Adrenal gland (tissue), 19 donors: ENCODE measurements at places on chromosomes 7 and 10.

GRCh38 chr7:118420888-118421287 lies 196.4 kb downstream of the ANKRD7 start:
- DNase-seq = no peak
- no peaks in the 10 kb centered on the region for H3K36me3 ChIP-seq
- no peak overlapping the region for H3K27ac ChIP-seq
- H3K4me1 ChIP-seq = no peaks in the 10 kb centered on the region
- no peaks in the 10 kb centered on the region for H3K27me3 ChIP-seq
- no peak overlapping the region for H3K4me3 ChIP-seq

DNA sequence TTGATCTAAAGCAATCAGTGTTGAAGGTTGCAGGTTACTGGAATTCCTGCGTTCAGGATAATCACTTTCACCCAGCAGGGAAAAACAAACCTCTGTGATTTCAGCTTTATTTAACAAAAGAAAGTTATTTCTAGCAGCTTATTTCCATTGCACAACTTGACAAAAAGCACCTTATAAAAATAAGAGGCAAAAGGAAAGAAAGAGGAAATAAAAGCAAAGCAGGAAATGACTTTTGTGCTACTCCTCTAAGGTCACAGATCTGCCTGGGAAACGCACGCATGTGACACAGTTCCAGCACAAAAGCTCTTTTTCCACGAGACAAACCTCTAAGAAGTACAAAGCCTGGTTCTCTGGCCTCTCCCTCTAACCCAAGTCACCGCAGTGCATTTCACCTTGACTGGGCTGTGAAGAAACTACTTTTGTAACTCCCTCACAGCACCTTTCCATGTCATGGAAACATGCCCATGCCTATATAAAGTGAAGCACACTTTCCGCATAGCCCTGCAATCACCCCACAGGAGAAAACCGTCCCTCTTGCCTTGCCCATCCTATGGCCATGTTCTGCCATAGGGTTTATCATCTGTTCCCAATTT lies 870 bp downstream of the ANK3 start:
- H3K36me3 ChIP-seq = no peaks in the 10 kb centered on the region
- H3K27ac ChIP-seq = no peak overlapping the region
- no peak for DNase-seq
- H3K4me1 ChIP-seq = peaks cover 9% of the 10 kb centered on the region
- H3K4me3 ChIP-seq = no peak overlapping the region
- H3K27me3 ChIP-seq = no peaks in the 10 kb centered on the region

DNA sequence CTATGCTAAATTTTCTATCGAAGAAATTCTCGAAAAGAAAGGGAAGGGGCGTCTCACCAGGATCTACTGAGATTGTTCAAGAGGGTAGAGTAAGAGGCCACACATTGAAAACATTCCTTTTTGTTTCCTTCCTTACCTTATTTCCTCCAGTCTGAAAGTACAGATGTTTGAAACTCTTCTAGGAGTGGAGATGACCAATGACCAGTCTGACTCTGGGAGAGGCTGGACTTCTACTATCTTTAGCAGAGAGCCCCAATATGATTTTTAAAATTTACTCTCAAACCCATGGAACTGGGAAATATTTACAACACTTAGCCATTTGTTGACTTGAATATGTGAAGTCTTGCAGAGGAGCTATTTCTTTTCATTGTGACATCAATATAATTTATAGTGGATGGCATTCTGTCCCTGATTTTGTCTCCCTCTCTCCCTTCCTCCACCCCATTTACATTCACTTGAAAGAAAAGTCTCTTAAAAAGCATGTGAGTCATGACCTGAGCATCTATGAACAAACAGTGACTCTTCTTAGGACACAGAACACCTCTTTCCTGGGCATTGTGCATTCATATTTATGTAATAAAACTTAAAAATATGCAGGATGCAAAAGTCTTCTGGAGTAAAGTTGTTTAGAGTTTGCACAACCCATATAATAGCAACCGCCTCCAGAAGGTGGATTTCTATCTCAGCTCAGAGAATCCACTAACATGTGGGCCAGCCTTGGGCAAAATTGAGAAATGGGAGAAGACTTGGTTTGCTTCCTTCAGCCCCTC lies 31.2 kb upstream of the BMPER start:
- H3K36me3 ChIP-seq = no peaks in the 10 kb centered on the region
- no peak overlapping the region for H3K27ac ChIP-seq

- peak; percentile 26 for DNase-seq
- H3K4me3 ChIP-seq = no peak overlapping the region
- H3K4me1 ChIP-seq = no peaks in the 10 kb centered on the region
- H3K27ac ChIP-seq = peak overlapping the region; percentile 57
Observed at GRCh38 chr10:79463578-79464496, 18.4 kb upstream of the ZCCHC24 start.

- H3K4me3 ChIP-seq = no peak overlapping the region
- DNase-seq = no peak
- no peaks in the 10 kb centered on the region for H3K36me3 ChIP-seq
Observed at GRCh38 chr7:97022491-97023306, 1.9 kb downstream of the DLX5 start.

GRCh38 chr10:48470893-48471805 lies 133.7 kb downstream of the ARHGAP22 start:
- H3K27me3 ChIP-seq = no peaks in the 10 kb centered on the region
- no peak for DNase-seq
- no peak overlapping the region for H3K4me3 ChIP-seq
- H3K27ac ChIP-seq = no peak overlapping the region
- no peaks in the 10 kb centered on the region for H3K36me3 ChIP-seq

- H3K4me1 ChIP-seq = no peaks in the 10 kb centered on the region
- H3K27ac ChIP-seq = no peak overlapping the region
- H3K27me3 ChIP-seq = no peaks in the 10 kb centered on the region
- H3K36me3 ChIP-seq = no peaks in the 10 kb centered on the region
Observed at GRCh38 chr7:38743899-38744298, 112.7 kb upstream of the AMPH start.

- no peaks in the 10 kb centered on the region for H3K4me1 ChIP-seq
- no peak overlapping the region for H3K27ac ChIP-seq
- H3K27me3 ChIP-seq = no peaks in the 10 kb centered on the region
- H3K4me3 ChIP-seq = no peak overlapping the region
- no peaks in the 10 kb centered on the region for H3K36me3 ChIP-seq
- no peak for DNase-seq
Observed at GRCh38 chr7:73974101-73974947, 53.6 kb upstream of the ELN start.

DNA sequence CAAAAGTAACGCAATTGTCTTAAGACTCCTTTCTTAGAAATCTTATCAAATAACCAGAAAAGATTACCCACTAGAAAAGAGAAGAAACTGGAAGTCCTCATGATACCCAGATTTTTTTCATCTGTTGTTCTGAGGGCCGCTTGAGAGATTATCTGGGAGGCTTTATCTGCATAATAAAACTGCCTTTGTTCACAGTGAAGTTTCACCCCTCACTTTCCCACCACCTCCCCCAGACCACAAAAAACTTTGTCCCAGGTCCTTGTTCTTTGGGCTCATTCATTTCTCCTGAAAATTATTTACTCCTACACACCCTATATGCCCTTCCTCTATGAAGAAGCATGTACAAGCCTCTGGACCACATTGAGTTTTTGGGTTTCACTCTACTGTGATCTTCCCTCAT lies 745.1 kb upstream of the COBL start:
- H3K27ac ChIP-seq = no peak overlapping the region
- no peak overlapping the region for H3K4me3 ChIP-seq
- H3K27me3 ChIP-seq = no peaks in the 10 kb centered on the region

DNA sequence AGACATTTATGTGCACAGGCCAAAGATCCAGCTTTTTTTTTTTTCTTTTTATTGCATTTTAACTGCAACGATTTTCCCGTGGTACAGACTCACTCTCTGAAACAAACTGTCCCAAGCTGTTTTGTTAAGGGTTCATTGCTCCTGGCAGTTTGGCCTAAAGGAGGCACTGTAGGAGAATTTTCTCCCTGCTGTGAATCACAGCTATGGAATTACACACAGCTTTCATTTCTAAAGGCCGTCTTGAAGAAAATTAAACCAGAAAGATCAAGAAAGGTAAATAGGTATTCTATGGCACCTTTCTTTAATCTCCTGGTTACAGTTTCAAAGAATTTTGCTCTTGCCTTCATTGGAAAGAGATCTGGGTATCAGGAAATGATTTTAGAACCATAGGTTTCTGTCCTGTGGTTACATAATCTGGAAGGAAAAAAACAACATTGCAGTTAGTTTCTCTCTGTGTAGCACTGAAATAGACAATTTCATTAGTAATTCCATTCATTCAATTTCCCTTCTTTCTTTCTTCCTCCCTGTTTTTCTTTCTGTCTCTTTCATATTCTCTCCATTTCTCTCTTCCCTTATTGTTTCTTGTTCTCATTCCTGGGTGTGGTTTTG lies 51.2 kb downstream of the PDK4 start:
- peak overlapping the region; percentile 79 for H3K27ac ChIP-seq
- peaks cover 43% of the 10 kb centered on the region for H3K4me1 ChIP-seq
- peak; percentile 79 for DNase-seq
- no peaks in the 10 kb centered on the region for H3K27me3 ChIP-seq
- no peak overlapping the region for H3K4me3 ChIP-seq

DNA sequence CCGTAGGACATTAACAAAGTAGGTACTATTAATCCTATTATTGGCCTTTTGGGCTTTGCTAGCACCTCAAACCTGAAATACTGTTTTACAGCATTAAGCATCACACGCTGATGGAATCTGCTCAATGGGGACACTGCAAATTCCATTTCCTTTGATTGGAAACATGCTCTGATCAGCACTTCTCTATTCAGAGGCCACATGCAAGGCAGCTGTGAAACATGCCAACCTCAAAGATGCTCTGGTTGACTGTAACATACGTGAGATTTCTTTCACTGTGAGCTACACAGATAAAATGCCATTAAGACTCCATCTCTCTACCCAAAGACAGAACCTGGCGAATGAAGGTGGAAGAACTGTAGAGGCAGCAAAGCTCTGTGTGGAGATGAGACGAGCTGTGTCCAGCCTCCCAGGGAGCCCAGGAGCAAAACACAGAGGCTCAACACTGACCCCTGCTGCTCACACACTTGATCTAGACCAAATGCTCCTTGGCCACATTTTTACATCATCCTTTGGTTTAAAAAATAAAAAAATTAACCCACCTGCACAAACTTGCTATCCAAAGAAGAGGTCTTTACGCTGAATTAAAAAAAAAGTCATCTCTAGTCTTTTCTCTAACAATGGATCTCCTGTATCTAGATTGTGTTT lies 8.0 kb downstream of the RSU1 start:
- no peaks in the 10 kb centered on the region for H3K4me1 ChIP-seq
- no peaks in the 10 kb centered on the region for H3K27me3 ChIP-seq
- peak; percentile 47 for DNase-seq
- H3K36me3 ChIP-seq = no peaks in the 10 kb centered on the region
- no peak overlapping the region for H3K27ac ChIP-seq

GRCh38 chr7:135855846-135856245 lies 107.2 kb upstream of the FAM180A start:
- no peaks in the 10 kb centered on the region for H3K27me3 ChIP-seq
- H3K36me3 ChIP-seq = no peaks in the 10 kb centered on the region
- H3K4me1 ChIP-seq = no peaks in the 10 kb centered on the region
- no peak overlapping the region for H3K27ac ChIP-seq
- H3K4me3 ChIP-seq = no peak overlapping the region

DNA sequence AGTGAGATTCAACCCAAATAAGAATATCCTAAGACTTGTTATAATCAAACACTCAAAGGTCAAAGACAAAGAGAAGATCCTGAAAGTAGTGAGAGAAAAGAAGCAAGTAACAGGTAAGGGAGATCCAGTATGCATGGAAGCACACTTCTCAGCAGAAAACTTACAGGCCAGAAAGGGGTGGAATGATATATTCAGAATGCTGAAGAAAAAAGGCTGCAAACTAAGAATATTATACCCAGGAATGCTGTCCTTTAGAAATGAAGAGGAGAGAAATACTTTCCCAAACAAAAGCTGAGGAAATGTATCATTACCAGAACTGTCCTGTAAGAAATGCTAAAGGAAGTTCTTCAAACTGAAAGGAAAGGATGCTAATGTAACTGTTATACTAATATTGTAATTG lies 12.6 kb upstream of the ZNF746 start:
- no peak overlapping the region for H3K27ac ChIP-seq
- H3K27me3 ChIP-seq = no peaks in the 10 kb centered on the region
- H3K4me3 ChIP-seq = no peak overlapping the region
- no peaks in the 10 kb centered on the region for H3K36me3 ChIP-seq
- H3K4me1 ChIP-seq = no peaks in the 10 kb centered on the region
- DNase-seq = no peak

GRCh38 chr7:13725591-13725990 lies 263.9 kb downstream of the ETV1 start:
- H3K4me3 ChIP-seq = no peak overlapping the region
- no peaks in the 10 kb centered on the region for H3K27me3 ChIP-seq
- no peak overlapping the region for H3K27ac ChIP-seq

DNA sequence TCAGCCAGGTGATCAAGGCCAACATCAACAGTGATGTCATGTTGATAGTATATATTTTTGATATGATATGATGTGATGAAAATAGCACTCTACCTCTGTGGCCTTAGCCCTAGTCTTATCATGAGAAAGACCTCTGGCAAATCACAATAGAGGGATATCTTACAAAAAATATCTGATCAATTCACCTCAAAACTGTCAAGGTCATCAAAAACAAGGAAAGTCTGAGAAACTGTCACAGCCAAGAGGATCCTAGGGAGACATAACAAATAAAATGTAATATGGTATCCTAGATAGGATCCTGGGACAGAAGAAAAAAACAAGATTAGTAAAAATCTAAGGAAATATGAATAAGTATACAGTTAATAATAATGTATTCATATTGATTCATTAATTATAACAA lies 92.6 kb downstream of the NRCAM start:
- H3K27ac ChIP-seq = no peak overlapping the region
- no peak overlapping the region for H3K4me3 ChIP-seq
- no peaks in the 10 kb centered on the region for H3K36me3 ChIP-seq
- no peaks in the 10 kb centered on the region for H3K4me1 ChIP-seq

- H3K36me3 ChIP-seq = no peaks in the 10 kb centered on the region
- no peak overlapping the region for H3K27ac ChIP-seq
- no peak overlapping the region for H3K4me3 ChIP-seq
- peaks cover 14% of the 10 kb centered on the region for H3K4me1 ChIP-seq
Observed at GRCh38 chr7:24668927-24669635, 88.2 kb downstream of the GSDME start.

GRCh38 chr7:146720195-146720594 lies 603.6 kb downstream of the CNTNAP2 start:
- no peaks in the 10 kb centered on the region for H3K4me1 ChIP-seq
- H3K36me3 ChIP-seq = no peaks in the 10 kb centered on the region
- no peak for DNase-seq
- H3K4me3 ChIP-seq = no peak overlapping the region

GRCh38 chr7:92740134-92740533 lies 96.2 kb downstream of the CDK6 start:
- no peaks in the 10 kb centered on the region for H3K27me3 ChIP-seq
- no peak for DNase-seq
- H3K4me1 ChIP-seq = peaks cover 8% of the 10 kb centered on the region
- H3K36me3 ChIP-seq = no peaks in the 10 kb centered on the region

GRCh38 chr10:72697716-72698115 lies 5.8 kb downstream of the MCU start:
- DNase-seq = no peak
- no peaks in the 10 kb centered on the region for H3K36me3 ChIP-seq
- H3K4me3 ChIP-seq = no peak overlapping the region
- H3K27ac ChIP-seq = no peak overlapping the region
